ENCODE measurements at places on chromosomes 13 and 19. TPM values are rescaled to one million over a fixed set of nuclear protein-coding genes. Genes with fewer than 3 reads are reported as not detected.
A peak's percentile ranks its signal among the peaks of the same experiment; 100 is the strongest.

The CGB5 gene
- total RNA-seq: not detected

The RPL18 gene
- total RNA-seq: 1,668 TPM

The CEACAM5 gene
- total RNA-seq: 369 TPM

The ZNF90 gene
- 0.96 TPM for total RNA-seq

DNA sequence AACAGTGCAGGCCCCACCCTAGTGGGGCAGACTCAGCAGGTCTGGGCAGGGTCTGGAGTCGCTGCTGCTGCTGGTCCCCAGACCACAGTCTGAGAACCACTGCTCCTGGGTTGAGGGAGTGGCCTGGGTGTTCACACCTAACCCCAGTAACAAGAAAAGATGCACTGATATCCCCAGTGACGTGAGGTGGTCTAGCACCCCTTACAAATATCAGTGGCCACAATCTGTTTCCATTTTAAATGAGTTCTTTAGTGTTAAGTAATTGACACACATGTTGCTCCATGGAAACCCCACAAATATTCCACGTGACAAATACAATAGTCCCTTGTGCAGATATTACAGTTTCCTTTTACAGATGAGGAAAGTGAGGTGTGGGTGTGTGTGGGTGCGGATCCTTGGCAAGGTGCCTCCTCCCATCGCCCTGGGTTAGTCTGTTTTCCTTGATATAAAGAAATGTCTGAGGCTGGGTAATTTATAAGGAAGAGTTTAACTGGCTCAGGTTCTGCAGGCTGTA lies 96.3 kb upstream of the GPR183 start:
- peak; percentile 87 for ATAC-seq

GRCh38 chr19:18465214-18465963 lies 27.5 kb upstream of the ISYNA1 start:
- no peak for ATAC-seq

GRCh38 chr13:36163809-36164308 lies 32.7 kb upstream of the DCLK1 start:
- ATAC-seq: peak; percentile 72

- ATAC-seq: no peak
Measured at GRCh38 chr13:42740753-42741152, 40.6 kb upstream of the FAM216B start.

All from esophagus mucosa (tissue), 1 donor.